ENCODE measurements at places on chromosomes 6 and 20.
A peak's percentile ranks its signal among the peaks of the same experiment; 100 is the strongest.

GRCh38 chr20:57240581-57241362, 25.7 kb downstream of the BMP7 start:
- no peak for DNase-seq

GRCh38 chr6:155341130-155341828, 27.0 kb upstream of the TFB1M start:
- DNase-seq, result no peak

DNA sequence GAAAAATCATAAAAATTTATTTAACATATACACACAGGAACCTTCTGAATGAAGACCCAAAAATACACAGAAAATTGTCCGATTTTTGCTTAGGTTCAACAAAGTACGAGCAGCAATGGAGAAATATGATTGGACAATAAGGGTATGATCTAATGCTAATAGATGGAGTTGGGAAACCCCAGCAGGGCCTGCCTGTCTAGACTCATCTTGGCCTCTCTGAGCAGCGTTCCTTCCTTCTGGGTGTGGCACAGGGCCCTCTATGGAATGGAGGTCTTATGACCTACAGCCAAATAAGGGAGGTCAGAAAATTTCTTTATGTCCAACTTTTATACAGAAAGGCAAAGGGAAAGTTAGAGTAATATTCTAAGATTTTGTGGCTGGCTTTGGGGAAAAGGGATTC, 27.7 kb upstream of the ENPP4 start:
- DNase-seq, result no peak

- DNase-seq, result peak; percentile 45
Observed at GRCh38 chr6:168107191-168107983, 28.4 kb upstream of the FRMD1 start.

DNA sequence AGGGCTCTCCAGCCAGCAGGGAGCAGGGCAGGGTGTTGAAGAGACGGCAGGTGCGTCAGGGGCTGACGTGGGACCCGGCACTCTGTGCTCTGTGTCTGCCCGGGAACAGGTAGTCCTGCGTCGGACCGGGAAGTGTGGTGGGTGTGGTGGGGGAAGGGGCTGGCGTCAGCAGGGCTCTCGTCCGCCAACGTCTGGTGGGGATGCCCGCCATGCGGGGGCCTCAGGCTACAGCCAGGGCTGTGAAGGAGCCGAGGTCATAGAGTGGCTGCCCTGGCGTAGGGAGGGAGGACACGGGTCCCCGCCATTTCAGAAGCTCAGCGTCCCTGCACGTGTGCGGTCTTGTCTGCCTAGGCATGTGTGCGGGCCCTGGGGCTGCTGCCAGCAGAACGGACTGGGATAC, 25.3 kb downstream of the DNAJC5 start:
- DNase-seq, result no peak
